ENCODE measurements at places on chromosomes 2 and 18.

DNA sequence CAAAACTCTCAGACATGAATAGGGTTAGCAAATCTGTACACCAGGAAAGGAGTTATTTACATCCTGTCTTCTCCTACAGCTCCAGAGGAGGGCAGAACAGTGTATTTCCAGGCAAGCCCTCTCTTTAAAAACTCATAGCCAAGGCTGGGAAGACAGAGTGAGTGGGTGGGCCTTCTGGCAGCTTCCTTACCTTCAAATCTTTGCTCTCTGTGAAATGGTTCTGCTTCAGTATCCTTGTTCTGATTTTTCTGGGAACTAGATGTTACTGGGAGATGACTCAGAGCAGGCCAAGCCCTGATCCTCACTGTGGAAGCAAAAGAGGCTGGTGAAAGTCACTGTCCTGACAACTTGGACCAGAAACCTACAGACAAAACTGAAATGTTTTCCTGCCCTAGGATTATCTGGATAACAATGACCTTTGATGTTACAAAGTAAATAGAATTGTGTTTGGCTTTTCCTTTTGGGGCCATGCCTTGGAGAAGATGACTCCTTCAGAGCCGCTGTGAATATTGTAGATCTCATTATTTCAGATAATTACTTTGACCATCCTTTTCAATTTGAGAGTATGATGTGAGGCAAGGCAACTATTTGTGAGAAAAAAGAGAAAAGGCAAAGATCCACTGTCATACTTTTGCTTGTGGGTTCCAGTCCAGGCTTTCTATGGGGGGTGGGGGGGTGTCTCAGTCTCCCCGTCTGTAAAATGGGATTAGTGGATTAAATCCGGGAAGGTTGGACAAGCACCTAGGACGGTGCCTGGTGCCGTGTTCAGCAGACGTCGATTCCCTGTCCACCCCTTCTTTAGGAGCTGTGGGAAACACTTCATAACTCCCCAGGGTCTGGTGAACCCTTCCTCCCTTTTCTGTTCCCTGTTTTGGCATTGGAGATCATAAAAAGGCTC lies 644 bp upstream of the QPCT start:
- DNase-seq, result peak; percentile 90

DNA sequence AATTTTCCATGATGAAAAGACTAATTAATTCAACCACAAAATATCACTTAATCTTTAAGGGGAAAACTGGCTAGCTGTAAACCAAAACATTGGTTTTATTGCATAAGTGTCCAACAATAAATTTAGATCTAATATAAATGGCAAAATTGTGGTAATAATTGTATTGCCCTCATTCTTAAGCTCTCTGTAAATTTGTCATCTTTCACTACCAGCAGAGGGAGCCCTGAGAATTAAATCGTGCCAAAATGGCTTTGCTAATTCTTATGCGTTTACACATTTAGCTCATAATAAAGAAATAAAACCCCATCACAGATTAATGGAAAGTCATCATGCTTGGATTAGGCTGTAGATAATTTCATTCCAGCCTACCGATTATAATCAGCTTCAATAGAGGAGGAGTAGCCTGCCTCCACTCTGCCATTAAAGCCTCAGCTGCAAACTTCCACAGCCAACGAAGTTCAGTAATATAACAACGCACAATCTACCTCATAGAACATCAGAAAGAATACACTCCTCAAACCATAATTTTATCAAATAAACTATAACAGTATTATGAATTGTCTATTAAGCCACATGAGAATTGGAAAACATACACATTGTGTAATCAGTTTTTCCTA lies 70.0 kb upstream of the ATP5MC3 start:
- peak; percentile 34 for DNase-seq

DNA sequence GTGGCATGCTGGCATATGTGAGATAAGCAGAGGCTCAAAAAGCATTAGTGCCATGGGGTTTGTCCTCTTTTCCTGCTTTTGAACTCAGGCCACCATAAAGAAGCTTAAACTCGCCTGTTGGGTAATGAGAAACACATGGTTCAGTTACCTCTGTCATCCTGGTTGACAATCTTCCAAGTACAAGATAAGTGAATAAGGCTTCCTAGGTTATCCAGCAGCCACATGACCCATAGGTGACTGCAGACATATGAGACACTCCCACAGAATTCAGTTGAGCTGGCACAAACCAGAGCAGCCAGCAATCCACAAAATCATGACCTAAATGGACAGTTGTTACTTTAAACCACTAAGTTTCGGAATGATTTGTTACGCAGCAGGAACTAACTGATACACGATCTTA lies 97.3 kb downstream of the TACR1 start:
- DNase-seq, result no peak

DNA sequence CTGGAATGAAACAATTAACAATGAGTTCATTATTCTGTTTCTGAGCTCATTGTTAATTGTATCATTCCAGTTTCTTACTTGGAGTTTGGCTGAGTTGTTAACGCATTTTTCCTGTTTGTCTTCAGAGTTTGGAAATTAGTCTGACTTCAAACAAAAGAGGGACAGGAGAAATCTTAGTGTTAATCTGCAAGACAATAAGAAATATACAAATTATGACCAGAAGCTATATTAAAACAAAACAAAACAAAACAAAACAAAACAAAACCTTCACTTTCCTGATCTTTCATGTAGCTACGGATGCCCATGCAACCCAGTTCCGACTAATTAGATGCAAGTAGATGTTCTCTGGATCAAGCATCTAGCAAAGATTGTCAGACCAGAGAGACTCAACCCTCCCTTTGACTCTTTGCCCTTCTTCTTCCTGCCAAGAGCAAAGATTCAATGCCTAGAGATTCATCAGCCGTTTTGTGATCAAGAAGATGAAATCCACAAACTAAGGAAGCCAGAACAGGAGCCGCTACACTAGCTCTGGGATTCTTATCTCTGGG lies 686.2 kb upstream of the FSHR start:
- peak; percentile 34 for DNase-seq

DNA sequence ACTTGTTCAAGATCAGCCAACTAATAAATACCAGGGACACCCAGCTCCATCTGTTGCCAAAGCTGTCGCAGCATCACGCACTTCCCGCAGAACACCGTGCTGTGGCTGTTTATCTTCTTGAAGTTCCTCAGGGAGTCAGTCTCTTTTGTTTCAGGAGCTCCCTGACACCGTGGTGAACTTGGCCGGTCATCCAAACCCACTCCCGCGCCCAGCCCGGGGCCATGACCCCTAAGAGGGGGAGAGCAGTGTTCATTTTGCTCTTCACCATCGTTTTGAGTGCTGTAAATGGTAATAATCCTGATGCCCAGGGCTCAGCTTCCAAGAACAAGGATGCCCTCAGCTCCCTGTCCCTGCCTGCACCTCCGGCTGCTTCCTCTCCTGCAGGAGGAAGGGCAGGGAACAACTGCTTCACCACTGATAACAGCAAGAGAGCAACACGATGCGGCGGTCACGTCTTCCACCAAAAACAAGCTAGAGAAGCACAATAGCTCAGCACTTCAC lies 131.4 kb downstream of the SEPTIN10 start:
- no peak for DNase-seq

DNA sequence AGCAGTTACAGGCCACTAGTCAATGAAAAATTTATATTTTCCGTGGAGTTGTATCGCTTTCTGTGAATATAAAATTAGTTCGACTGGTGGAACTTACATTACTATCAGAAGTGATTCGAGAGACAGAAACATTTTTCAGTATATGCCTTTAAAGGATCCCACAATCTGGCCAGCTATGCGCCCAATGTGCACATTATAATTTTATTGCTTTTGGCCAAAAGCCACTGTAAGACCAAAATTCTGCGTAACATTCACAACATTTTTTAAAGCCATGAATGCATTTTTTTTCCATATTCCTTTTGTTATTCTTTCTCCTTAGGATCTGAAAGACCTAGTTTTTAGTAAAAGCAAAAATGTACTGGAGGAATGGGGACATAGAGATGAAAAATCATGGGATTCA lies 131.0 kb upstream of the CHAC2 start:
- DNase-seq, result no peak

- DNase-seq, result no peak
Measured at GRCh38 chr2:11019614-11020013, 107.9 kb downstream of the KCNF1 start.

DNA sequence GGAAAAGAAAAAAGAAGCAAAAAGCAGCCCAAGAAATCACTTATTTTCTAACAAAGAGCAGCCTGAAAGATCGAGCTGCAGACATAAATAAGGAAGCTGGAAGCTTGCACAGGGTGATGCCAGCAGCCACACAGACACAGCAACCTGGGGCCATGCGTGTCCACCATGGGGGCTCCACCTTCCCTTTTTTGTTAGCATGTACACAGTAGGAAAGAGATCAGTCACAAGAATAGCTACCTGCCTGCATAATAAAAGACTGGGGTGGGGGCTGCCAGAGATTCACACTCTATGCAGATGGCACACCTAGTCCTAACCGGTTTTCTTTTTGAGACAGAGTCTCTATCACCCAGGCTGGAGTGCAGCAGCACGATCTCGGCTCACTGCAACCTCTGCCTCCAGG lies 2.9 kb upstream of the CNOT11 start:
- no peak for DNase-seq

DNA sequence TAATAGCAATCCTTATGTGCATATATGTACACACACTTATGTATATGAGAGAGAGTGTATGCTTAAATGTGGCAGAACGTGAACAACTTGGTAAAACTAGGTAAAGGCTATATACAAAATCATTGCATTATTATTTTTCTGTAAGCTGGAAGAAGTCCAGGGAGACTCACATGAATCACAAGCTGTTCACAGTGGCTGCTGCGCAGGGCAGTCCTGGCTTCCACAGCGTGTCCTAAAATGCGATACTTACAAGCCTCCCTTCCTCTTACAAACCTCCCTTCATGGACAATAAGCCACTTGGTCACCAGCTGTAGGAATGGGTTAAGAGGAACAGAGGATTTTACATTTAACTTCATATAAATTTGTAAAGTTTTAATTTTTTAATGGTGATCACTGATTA lies 114.9 kb upstream of the AGAP1 start:
- DNase-seq, result no peak

GRCh38 chr2:241126771-241127202 lies 22.5 kb downstream of the PASK start:
- DNase-seq, result no peak

- peak; percentile 54 for DNase-seq
Measured at GRCh38 chr2:56184500-56185011, 766 bp downstream of the CCDC85A start.

DNA sequence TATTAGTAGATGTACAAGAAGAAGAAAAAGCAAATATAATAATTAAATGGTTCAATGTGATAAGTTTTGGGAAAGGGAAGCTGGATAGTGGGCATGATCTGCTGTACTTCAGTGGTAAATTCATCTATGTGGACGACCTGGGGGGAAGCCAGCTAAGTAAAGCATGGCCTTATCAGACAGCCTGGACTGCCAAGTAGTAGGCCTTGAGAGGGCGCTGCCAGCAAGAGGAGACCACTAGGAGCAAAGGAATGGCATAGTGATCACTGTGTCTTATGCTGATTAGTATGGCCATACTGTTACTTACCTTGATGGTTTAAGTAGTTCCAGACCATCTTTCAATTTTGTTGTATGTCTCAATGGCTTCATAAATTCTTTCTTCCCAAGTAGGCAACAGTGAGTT lies 287.6 kb downstream of the SETBP1 start:
- peak; percentile 53 for DNase-seq

DNA sequence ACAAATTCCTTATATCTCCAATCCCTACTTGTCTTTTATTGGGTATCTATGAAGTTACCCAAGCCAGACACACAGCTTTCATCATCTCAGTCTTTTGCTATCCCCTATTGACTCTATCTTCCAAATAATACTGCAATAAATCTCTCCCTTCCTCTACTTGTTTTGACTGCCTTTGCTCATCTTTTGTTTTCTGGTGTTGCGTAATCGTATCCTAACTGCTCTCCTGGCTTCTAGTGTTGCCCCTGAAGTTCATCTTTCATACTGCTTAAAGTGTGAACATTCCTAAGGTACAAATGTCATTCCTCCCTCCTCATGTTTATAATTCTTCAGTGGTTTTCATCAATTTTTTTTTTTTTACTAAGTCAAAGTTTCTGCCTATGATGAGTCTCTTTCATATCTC lies 491.3 kb upstream of the DCC start:
- no peak for DNase-seq

DNA sequence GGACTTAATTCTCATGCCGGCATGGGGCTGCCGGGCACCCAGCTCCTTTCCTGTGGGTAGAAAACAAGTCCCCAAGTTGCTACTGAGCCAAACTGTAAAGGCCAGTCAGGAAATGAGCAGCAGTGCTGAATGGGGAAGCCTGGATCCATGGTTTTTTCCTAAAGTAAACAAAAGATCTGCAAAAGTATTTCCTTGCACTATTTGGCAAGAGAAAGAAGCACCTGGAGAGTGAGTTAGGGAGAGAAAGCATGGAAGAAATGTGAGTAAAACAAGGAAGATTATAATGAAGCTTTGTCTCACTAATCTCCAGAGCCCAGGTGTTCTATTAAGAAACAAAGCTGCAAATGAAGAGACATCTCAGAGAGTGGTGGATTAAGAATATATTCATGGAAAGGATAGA lies 117.6 kb downstream of the METTL8 start:
- DNase-seq, result peak; percentile 75

- DNase-seq, result peak; percentile 34
Measured at GRCh38 chr2:188787021-188787657, 187.0 kb upstream of the COL3A1 start.

GRCh38 chr2:230202430-230203109 lies 17.2 kb downstream of the SP110 start:
- DNase-seq, result no peak

- no peak for DNase-seq
Measured at GRCh38 chr2:218961651-218962570, 2.4 kb downstream of the CDK5R2 start.

- no peak for DNase-seq
Measured at GRCh38 chr18:68445668-68446426, 269.1 kb downstream of the TMX3 start.

DNA sequence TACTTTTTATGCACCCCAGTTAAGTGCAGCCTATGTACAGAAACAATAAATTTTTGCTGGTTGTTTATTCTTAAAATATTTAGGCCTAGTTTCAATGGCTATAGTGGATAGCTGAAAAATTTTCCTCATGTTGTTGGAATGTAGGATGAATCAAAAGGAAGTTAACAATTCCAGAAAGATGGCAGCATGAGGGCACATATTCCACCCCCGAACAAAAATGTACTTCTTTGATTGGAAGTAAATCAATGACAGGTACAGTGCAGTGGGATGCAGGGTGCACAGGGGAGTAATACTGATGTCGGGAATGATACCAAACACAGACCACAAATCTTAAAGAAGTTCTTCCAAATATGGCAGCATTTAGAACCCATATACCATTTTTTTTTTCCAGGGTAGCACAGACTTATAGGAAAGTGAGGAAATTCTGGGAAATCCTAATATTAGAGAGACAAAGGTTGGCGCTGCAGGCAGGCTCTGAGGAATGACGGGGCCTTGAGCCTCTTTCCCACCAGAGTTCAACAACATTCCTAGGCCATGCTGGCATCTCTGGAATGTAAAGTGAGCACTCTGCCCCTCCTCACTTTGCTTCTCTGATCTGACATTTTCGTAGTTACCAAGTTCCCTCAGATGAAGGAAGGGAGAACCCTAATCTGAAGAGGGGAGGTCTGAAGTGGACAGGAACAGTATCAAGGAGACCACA lies 36.6 kb upstream of the IKZF2 start:
- peak; percentile 98 for DNase-seq

Data from mesendoderm (in vitro differentiated cells).